ENCODE measurements at places on chromosomes 11 and 22.
A peak's percentile ranks its signal among the peaks of the same experiment; 100 is the strongest.

DNA sequence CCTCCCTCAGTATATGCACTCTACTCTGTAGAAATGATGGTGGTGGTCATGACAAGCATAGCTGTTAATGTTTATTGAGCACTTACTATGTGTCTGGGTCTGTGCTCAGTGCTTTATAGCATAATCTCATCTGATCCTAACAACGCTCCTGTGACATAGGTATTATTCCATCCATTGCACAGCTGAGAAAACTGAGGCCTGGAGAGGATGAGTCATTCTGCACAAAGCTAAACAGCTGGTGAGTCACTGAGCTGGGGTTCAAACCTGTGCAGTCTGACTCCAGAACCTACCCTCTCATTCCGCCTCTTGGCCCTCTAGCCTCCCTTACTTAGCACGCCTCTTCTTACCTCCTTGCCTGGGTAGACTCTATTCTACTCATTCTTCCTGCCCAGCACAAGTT, 41.7 kb downstream of the PRDM11 start:
- no peak for DNase-seq

DNA sequence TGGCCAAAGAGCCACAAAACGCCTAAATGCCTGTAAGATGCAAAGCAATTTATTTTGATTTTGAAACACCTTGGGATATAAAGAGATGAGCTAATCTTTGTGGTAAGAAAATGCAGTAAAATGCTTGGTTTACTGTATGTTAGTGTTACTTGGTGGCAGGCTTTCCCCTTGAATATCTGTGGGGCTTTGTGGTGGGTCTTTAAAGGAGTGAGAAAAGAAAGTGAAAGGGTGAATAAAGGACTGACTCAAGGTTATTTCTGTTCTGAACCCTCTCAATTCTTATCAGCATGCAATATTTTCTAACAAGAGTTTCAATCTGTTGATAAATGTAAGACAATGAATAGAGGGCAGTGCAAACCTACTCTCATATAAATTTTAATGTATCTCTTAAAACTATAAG, 1555.9 kb upstream of the RAG2 start:
- DNase-seq: no peak

DNA sequence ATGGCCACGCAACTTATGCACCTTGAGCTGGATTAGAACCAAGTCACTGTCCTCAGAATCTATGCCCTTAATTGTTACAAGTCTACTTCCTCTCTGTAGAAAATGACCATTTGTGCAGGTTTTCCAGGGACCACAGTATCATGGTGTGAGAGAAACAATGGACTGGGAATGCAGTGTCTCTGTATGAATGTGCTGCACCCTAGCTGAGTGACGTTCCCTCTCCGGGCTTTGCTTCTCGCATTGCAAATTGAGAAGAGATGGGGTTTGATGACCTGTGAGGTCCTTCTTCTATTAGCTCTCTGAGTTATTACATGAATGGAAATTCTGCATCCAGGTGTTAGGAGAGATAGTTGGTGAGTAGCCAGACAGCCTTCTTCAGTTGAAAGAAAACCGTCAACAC, 1052.3 kb downstream of the NTM start:
- DNase-seq: no peak

GRCh38 chr22:44623771-44624510, 78.1 kb upstream of the PRR5 start:
- no peak for DNase-seq

- no peak for DNase-seq
Measured at GRCh38 chr11:57325735-57326048, 940 bp upstream of the TNKS1BP1 start.

DNA sequence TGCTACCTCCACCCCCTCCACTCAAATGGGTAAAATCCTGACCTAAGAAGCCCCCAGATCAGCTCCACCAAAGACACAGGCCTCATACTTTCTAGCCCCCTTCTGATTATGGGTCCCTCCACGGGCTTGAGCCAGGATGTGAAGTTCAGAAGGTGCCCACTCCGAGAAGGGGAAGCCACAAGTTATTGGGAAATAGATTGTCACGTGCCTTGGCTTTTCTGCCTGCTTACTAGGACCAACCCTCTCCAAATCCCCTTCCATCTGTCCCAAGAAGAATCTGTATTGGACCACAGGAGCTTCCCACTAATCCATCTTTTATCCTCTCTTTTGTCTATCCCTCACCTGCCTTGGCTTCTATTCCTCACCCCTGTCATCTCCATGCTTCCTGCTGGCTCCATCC, 3.0 kb upstream of the NRGN start:
- no peak for DNase-seq

- peak; percentile 1 for DNase-seq
Measured at GRCh38 chr22:38402204-38402603, 52.8 kb downstream of the KCNJ4 start.

- no peak for DNase-seq
Measured at GRCh38 chr11:121300972-121301699, 8.6 kb downstream of the SC5D start.

DNA sequence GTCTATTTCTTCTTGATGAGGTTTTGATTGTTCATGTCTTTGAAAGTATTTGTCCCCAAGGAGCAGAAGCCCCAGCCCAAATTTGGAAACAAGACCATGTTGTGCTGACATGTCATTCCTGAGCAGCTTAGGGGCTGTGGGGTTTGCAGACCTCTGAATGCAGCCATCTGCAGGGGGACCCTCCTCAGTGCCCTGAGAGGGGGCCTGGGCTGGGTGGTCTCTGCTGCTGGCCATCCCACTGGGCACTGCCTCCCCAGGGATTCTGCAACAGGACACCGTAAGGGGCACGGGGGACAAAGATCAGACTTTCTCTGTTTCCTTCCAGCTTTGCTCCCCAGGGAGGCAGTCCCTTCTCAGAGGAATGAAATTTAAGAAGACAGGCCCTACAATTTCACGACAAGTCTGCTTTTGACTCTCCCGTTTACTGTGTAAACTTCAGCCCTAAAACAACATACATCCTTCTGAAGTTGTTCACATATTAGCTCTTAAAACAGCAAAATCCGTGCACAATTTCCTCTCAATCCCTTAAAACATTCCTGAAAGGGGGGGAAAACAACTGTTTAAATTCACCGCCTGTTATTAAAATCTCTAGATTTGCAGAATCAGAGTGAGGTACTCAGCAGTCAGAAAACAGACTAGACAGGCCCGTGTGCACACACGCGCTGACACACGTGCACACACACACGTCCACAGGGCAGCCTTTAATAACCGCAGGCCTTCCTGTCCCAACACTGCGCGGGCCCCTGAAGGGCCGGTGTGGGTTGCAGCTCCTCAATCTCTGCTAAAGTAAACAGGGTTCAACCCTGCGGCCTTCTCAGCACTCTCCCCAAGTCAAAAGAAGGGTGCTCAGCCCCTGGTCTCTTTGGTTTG, 109.8 kb downstream of the KCNQ1 start:
- DNase-seq: no peak

DNA sequence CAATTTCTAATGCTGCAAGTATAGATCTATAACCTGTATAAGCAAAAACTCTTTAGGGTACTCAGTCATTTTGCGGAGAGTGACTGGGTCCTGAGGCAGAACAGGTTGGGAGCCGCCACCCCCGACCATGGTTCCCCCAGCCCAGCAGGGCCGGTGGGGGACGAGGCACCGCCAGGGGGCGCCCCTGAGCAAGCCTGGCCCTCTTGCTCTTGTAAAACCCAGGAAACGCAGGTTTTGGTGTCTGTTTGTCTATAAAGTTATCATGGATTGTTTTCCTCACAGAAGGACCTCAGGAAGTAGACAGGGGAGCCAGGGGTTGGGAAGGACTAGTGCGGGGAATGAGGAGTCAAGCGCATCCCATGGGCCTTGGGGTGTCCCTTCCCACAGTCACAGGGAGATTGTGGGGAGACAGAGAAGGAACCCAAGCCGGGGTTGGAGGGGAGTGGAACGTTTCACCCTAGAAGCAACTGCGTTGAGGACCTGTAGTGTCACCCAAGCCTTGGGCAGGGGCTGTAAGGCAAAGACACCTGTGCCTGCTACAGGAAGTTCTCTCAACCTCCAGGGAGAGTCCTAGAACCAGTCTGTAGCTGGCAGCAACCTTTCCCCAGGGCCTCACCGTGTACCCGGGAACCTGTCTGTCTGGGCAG, 26.4 kb downstream of the KCTD17 start:
- peak; percentile 93 for DNase-seq

DNA sequence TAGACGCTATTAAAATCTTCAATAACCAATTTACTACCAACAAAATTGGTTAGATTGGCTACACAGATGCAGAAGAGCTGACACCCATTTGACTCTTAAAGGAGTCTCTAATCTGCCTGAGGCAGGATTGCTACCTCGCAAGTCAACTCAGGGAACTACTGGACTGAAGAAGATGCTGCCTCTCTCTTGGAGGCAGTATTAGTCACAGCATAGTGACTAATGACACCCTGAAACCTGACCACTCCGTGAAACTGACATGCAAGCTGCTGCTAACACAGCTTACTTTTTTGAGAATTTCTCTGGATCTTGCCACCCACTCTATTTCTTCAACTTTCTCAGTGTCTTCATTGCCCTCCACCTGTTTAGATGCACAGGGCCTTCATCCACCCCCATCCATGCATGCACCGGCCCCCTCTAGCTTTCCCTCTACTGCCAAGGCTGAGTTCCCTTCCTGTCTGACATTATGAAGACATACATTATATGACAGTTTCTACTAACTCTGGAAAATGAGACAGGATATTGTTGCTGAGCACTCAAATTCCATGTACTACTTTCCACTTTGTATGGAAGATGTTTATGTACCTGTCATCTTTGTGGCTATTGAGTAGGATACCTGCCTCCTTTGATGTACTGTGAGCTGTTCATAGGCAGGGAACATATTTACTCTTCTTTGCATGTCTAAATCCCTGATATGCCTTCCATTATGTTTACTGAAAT, 183.2 kb downstream of the MSANTD4 start:
- no peak for DNase-seq

DNA sequence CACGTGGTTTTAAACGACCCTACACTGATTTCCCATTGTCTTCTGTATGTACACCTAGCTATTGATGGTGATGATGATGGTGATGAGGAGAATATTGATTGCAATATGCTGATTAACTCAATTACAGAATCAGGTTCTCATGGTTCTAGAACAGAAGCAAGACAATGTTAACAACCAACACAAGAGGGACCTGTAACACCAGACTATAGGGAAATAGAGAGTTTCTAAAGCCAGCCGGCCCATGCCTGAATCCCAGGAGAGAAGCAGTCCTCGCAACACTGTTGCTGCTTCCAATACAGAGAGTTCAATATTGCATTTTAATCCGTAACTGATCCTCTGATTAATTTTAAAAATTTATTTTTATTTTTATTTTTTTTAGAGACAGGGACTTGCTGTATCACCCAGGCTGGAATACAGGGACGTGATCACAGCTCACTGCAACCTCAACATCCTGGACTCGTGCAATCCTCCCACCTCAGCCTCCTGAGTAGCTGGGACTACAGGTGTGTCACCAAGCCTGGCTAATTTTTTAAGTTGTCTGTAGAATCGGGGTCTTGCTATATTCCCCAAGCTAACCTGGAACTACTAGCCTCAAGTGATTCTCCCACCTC, 22.2 kb upstream of the UBASH3B start:
- DNase-seq: peak; percentile 56

- DNase-seq: no peak
Measured at GRCh38 chr11:10322401-10322800, 17.5 kb downstream of the ADM start.

DNA sequence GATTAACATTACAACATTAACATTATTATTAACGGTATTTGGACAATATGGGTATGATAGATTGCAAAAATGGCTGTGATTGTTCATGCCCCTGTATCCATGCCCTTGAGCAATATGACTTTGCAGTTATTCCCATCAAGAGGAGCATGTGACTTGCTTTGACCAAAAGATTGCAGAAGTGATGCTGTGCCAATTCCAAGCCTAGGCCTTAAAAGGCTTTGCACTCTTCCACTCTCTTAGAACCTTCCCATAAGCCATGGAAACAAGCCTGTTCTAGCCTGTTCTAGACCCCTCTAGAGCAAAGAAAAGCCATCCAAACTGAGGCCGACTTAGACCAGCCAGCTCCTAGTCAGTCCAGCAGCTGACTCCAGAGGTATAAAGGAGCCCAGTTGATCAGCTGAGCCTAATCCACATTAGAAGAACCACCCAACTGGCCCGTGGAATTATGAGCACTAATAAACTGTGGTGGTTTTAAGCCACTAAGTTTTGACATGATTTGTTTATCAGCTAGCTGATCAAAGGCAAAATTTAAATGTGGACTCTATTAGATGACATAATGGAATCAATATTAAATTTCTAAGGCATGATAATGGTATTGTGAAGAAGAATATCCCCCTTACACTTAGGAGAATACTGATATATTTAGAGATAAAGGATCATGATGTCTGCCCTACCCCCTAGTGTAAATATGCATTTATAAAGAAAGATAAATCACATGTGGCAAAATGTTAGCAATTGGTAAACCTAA, 28.6 kb downstream of the RAB30 start:
- DNase-seq: no peak

- no peak for DNase-seq
Measured at GRCh38 chr11:93169950-93170561, 27.7 kb downstream of the SLC36A4 start.

- no peak for DNase-seq
Measured at GRCh38 chr11:26930518-26931247, 63.2 kb upstream of the FIBIN start.

GRCh38 chr11:47020793-47021526, 84.4 kb downstream of the CSTPP1 start:
- DNase-seq: no peak

GRCh38 chr22:36081023-36081431, 52.4 kb upstream of the RBFOX2 start:
- DNase-seq: no peak

DNA sequence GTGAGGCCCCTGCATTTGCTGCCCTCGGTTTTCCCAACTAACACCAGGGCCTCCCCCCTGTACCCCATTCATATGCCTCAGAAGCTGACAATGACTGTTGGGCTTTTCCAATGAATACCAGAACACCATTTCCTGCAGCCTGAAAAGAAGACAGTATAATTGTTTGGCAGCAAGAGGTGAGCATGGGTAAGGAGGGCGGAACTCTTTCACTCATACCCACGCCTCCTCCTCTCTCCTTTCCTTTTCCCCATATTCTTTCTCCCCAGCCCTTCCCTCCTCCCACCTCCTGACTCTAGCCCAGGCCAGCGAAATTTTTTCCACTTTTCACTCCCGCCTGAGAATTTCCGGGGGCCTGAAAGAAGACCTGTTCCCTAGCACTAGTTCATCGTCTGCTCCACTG, 58.0 kb upstream of the CHST1 start:
- no peak for DNase-seq

- DNase-seq: peak; percentile 27
Measured at GRCh38 chr22:40237241-40237640, 59.5 kb downstream of the TNRC6B start.

All from GM13977 (cell line).